ENCODE measurements at places on chromosomes 7 and 10.

DNA sequence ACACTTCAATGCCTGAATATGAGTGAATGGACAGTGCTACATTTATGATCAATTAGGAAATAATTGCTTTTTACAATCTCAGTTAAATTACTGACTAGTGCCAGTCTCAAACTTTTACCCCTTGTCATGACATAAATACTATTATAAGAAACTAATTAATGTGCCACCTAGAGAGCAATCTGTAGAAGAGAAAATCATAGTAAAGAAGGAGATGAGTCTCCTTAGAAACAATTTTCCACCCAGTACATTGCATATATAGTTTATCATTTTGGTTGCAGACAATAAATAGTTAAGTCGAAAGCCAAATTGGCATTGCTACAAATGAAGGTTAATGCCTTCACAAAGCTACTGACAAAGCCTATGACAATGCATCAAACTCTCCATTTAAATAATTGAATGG lies 68.6 kb downstream of the SLC13A1 start:
- DNase-seq, result no peak

DNA sequence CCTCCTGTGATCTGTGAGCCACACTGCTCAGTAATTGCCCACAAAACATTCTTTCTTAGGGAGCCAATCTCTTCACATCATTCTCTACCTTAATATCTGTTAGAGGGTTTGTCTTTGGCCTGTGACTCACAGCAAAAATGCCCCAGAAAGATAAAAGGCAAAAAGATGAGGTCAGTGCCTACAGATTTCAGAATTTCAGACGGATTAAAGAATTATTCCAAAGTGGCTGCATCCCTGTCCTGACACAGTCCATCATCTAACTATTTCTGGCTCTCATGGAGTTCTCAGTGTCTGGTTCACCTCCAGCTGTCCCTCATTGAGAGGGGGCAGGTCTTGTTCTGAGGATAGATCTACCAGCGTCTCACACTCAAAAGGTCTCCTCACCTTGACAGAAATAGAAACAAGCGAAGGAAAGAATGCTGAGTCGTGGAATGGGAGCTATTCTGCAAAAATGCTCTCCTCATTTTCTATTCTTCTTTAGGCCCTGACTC lies 138.5 kb upstream of the AOAH start:
- no peak for DNase-seq

- DNase-seq, result no peak
These were observed 29.1 kb downstream of the NUDCD3 start for GRCh38 chr7:44461387-44461786.

- no peak for DNase-seq
These were observed 101.4 kb upstream of the PIK3CG start for GRCh38 chr7:106763717-106764116.

GRCh38 chr7:6630007-6630849 lies 6.9 kb upstream of the ZNF316 start:
- DNase-seq, result no peak

- DNase-seq, result no peak
These were observed 147.6 kb upstream of the AOAH start for GRCh38 chr7:36871863-36872262.

DNA sequence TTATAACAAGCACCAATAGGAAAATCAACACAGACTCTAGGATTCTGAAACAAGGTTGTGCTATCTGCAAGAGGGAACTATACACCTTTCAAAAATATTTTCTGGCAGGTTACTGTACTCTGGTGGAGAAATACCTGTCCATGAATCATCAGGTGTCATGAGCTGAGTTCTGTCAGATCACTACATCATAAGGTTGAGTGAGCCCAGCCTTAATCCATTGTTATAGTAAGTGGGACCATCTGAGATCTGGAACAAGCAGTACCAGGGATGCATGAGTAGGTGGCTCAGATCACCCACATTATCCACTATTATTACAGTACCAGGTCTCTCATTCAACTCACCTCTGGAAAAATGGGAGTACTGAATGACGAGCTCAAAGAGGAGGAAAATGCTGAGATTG lies 212.4 kb downstream of the DGKI start:
- DNase-seq, result no peak

GRCh38 chr10:125014086-125014830 lies 72.3 kb downstream of the ZRANB1 start:
- DNase-seq, result no peak

DNA sequence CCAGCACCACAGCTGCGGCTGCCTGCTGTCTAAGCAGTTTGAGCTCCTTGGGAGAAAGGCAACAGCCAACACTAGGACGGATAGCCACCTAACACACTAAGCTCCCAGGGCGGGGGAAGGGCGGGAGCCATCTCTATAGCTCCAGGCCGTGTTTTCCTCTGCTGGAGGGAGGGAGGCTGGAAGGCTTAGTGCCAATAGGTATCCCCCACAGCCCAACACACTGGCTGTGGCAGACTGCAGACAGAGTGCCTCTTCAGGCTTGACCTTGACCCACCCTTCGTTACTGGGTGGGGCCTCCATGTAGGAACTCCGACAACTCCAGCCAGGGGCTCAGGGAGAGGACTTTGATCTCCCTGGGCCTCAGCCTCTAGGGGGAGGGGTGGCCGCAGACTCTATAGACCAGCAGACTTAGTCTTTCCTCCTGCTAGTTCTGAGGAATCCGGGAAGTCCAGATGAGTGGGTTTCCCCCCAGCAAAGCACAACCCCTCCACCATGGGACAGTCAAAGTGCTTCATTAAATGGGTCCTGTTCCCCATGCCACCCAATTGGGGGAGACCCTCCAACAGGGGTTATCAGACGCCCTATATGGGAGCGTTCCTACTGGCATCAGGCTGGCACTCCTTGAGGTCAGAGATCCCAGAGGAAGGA lies 314.4 kb upstream of the MKI67 start:
- DNase-seq, result no peak

DNA sequence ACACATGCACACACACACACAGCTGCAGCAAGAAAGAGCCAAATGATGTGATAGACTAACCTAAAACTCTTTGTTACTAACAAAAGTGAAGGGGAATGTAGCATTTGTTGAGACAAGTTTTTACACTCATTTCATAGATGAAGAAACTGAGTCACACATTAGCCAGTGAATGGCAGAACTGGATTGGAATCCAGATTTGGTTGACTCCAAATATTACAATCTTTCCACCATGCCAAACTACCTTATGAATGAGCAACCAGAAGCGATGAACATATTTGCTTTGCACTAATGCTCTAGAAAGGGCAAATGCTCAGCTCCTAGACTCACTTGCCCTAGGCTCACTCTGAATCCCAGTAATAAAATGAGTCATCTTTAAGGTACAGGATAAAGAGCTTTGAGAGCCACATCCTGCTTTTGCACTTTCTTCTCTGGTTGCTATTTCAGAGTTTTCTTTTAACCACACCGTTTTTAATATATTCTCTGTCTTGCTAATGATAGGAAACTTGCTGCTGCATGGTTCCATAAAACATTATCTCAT lies 111.9 kb downstream of the GPAM start:
- DNase-seq, result no peak

DNA sequence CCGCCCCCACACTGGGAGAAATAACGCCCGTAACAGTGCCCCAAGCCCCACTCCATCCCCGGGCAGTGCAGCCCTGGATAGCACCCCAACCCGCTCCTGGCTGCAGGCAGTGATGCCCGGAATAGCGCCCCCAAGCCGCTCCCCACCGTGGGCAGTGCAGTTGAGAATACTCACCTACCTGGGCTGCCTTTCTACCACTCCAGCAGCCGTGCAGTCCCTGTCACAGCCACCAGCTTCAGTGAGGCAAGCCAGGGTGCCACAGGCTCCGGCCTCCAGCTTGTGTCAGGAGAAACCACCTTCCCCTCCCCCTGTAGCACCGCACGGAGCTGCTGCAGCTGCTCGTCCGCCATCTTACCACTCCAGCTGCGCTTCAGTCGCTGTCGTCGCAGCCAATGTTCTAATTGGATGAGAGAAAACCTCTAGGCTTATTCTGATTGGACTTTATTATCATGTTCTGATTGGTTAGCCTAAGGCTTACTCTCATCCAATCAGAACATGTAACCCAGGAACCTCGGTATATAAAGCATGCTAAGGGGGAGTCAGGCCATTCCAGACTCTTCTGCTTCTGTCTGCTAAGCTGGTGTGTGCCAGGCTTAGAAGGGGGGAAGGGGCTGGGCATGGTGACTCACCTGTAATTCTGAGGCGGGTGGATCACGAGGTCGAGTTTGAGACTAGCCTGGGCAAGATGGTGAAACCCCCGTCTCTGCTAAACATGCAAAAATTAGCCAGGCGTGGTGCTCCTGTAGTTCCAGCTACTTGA lies 53.2 kb upstream of the ZNF33B start:
- DNase-seq, result no peak

DNA sequence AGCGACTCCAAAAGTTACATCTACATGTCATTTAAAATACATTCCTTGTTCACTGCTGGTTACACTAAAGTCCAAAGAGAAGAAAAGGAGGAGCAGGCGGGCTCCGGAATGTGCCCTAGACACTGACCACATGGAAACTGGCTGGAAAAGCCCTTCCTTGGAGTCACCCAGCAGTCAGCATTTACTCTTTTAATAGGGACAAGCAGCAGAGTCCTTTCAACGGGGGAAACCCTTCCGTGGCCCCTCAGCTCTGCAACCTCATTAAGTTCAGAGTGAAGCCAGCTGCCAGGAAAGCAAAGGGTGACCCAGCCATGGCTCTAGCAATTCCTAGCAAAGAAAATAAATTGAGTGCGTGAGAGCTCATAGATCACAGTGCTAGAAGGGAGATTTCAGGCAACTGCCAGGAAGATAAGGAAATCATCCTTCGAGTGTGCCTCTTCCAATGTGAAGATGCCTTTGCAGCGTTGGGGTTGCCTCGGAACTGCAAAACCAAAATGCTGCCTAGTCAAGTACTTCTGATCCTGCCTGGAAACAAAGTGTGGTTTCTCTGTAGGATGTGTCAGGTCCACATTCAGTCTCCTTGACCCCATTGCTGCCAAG lies 101.6 kb downstream of the SORBS1 start:
- DNase-seq, result no peak

GRCh38 chr7:668139-668931 lies 58.2 kb upstream of the DNAAF5 start:
- no peak for DNase-seq

DNA sequence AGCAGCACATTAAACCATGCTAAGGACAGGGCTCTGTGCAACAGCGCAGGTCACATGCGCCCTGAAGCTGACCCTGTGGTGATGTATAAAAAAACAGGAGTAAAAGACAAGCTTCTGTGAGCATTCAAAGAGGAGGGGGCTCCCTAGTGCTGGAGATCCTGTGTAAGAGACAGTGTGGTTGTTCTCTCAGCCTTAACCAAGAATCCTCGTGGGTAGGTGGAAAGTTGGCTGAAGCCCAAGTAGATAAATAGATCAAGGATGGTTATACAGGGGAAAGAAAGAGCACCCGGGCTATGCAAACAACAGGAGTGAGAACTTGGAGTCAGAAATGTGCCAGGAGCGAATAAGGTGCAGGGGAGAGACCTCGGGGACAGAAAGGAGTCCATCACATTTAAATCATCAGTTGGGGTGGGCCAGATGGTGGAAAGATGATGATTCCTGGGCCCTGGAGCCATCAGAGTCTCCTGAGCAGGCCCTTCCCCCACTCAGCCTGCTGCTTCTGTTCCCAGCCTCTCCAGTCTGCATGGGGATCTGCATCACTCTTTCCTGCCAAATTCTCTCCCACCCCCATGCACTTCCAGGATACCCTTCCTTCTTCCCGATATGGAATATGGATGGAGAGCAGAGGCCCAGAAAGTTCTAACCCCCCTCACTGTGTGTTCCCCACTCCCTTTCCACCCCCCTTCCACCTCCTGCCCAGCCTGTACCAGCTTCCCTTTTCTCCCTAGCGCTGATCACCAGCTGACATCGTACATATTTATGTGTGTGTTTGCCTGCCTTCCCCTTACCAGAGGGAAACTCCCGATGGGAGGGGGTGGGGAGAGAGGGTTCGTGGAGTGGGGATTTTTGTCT lies 78.1 kb upstream of the PRR15 start:
- DNase-seq, result no peak

DNA sequence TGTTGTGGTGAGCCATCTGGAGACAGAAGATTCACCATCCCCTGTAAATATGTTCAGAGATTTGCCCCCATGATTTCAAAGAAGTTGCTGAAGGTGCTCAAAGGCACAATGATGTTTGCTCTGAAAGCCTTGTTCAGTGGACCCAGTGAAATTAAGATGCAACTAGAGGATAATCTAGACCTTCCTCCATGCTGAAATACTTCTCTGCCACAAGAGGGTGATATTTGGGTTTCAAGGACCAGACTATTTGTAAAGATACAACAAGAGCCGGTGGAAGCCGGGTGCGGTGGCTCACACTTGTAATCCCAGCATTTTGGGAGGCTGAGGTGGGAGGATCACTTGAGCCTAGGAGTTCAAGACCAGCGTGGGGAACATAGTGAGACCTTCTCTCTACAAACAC lies 13.5 kb upstream of the MSRB2 start:
- no peak for DNase-seq

DNA sequence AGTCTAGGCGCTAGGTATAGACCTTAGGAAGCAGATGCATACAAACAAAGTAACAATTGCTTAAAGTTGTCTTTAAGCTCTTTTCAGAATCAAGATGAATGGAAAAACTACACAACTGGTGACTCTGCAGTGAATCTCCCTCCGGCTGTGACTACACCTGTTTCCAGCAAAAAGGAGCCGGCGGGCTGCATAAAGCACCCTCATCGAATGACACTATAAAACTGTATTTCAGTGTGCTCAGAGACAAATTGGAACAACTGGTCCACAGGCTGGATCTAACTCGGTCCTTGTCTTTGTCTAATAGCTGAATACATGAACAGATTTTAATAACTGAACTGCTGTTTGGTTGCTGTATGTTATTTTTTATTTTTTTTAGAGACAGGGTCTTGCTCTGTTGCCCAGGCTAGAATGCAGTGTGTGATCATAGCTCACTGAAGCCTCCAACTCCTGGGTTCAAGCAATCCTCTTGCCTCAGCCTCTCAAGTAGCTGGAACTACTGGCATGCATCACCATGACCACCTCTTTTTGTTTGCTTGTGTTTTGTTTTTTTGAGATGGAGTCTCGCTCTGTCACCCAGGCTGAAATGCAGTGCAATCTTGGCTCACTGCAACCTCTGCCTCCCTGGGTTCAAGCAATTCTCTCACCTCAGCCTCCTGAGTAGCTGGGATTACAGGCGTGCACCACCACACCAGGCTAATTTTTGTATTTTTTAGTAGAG lies 64.2 kb upstream of the SVIL start:
- DNase-seq, result no peak

GRCh38 chr10:119166118-119166500 lies 595 bp upstream of the SFXN4 start:
- no peak for DNase-seq

All from stimulated activated CD4-positive, alpha-beta T cell treated with anti-CD3 and anti-CD28 coated beads, Interleukin-2, amount 100 ng/mL, for 24 hours (primary cell).